PC-3 (cell line): ENCODE measurements at places on chromosomes 2 and 18. TPM values are rescaled to one million over a fixed set of nuclear protein-coding genes. Genes with fewer than 3 reads are reported as not detected.

TRAPPC12 gene
- total RNA-seq: 86.2 and 111 TPM in 2 replicates

RAB17 gene
- total RNA-seq: 28.9 and 52.2 TPM in 2 replicates

DNA sequence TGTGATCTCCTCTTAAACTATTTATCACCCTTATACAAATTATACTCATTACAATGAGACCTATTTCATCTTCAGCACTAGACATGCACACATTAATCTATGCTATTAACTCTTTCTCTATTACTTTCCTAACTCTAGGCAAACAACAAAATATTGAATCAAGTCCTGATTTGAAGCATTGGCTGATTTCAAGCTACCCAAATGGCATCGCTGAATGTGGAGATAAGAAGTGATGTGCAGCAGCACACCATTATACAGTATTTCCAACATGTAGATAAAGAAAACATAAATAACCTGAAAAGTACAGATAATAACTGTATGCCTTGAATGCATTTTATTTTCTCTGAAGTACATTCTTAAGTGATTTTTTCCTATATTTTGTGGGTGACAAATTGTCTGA, 268.6 kb upstream of the GULP1 start:
- no peaks in the 10 kb centered on the region for H3K36me3 ChIP-seq
- no peaks in the 10 kb centered on the region for H3K4me1 ChIP-seq
- H3K4me3 ChIP-seq: no peak overlapping the region
- DNase-seq: no peak

DNA sequence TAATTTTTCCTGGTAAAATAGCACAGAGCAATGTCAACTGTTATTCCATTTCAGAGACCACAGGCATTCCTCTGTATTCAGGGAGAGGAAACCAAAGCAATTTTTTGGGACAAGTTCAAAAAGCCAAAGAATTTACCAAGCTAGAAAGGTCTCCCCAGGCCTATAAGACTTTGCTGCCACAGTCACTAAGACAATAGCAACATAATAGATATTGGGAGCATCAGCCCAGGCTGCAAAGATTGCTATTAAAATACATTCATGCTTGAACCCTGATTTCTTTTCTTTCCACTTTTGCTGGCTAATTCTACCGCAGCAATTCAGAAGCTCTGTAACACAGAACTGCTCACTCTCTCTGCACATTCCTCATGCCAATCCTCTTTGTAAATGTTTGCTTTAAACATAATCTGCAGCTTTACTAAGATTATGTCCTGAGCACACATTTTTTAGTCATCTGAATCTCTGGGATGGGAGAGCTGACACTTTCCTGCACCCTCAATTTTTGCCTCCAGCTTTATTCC, 76.3 kb downstream of the CLHC1 start:
- DNase-seq: peak; percentile 77
- H3K4me3 ChIP-seq: peak overlapping the region; percentile 16; the same call in 1 of the 2 replicates
- H3K27me3 ChIP-seq: no peaks in the 10 kb centered on the region
- peak overlapping the region; percentile 38 for H3K27ac ChIP-seq

DNA sequence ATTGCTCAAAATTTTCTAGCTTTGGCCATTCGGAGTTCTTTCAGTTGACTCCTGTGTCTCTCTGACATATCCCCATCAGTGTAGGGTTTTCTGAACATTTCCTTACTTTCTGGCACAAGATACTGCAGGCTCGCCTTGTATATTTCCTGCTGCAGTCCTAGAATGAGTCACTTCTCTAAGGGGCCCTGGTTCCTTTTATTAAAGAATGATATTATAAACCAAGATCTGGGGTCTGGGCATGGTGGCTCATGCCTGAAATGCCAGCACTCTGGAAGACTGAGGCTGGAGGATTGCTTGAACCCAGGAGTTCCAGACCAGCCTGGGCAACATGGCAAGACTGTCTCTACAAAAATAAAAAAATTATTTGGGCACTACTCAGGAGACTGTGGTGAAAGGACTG, 3.0 kb upstream of the RPL37A start:
- H3K27ac ChIP-seq: no peak overlapping the region
- H3K4me3 ChIP-seq: no peak overlapping the region
- peaks cover 16% of the 10 kb centered on the region for H3K36me3 ChIP-seq
- no peak for DNase-seq
- no peaks in the 10 kb centered on the region for H3K27me3 ChIP-seq

GRCh38 chr2:173961346-173961705, 3.8 kb downstream of the SP3 start:
- peak overlapping the region; percentile 77 for H3K4me3 ChIP-seq
- no peaks in the 10 kb centered on the region for H3K27me3 ChIP-seq
- H3K27ac ChIP-seq: peak overlapping the region; percentile 24; the same call in 1 of the 2 replicates

DNA sequence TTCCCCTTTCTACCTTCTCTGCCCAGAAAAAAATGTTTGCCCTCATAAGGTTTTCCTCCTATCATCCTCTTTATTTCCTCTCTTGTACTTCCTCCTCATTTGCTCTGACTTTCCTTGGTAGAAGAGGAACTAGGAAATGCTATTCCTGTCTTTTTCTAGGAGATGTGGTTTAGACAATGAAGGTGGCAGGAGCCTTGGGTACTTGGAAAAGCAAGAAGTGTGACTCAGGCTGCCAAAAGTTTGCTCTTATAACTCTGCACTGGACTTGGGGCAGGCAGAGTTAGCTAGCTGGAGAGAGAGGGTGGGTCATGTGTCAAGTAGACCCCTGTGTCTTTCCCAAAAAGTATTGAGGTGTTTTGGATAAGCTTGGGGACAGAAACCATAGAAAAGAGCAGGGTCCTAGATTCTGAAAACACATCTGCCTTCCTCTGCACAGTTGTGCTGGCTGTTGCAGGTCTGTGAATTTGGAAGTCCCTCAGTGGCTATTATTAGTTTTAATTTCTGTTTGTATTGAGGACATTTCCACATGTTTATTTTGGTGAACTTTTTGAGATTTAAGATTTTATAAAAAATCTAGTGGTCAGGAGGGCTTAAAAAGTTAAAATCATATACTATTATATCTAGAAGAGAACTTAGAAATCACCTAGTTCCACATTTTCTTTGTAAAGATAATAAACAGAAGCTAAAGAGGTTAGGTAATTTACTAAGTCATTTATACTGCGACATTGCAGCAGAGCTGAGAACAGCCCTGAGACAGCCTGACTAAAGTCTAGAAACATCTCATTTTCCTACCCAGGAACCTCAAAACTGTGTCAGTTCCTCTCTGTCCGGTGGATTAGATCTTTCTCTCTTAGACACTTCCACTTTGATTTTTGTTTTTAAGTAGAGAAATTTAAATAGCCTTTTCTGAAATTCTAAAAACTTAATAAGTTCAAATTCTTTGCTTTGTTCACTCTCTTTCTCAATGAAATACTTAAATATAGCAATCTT, 16.0 kb downstream of the INSIG2 start:
- peaks cover 41% of the 10 kb centered on the region for H3K36me3 ChIP-seq
- DNase-seq: no peak
- no peak overlapping the region for H3K27ac ChIP-seq
- H3K27me3 ChIP-seq: no peaks in the 10 kb centered on the region

- H3K27ac ChIP-seq: no peak overlapping the region
- no peak overlapping the region for H3K4me3 ChIP-seq
- H3K27me3 ChIP-seq: no peaks in the 10 kb centered on the region
- no peak for DNase-seq
- H3K36me3 ChIP-seq: no peaks in the 10 kb centered on the region
- no peaks in the 10 kb centered on the region for H3K4me1 ChIP-seq
These were observed 66.4 kb upstream of the CHAC2 start for GRCh38 chr2:53701221-53701620.

CD226 gene
- total RNA-seq: 0.26 and 0.69 TPM in 2 replicates

- H3K27ac ChIP-seq: peak overlapping the region; percentile 90
- no peaks in the 10 kb centered on the region for H3K27me3 ChIP-seq
- H3K4me3 ChIP-seq: no peak overlapping the region
- peak; percentile 12 for DNase-seq
These were observed 4.0 kb downstream of the B4GALT6 start for GRCh38 chr18:31680433-31680811.

GRCh38 chr2:69032336-69032735, 19.4 kb downstream of the ANTXR1 start:
- no peak for DNase-seq
- H3K27ac ChIP-seq: no peak overlapping the region
- H3K4me1 ChIP-seq: no peaks in the 10 kb centered on the region

IFIH1 gene
- 7.8 and 9.3 TPM in 2 replicates for total RNA-seq

GRCh38 chr2:221529943-221530652, 42.0 kb downstream of the EPHA4 start:
- peaks cover 18% of the 10 kb centered on the region for H3K4me1 ChIP-seq
- H3K36me3 ChIP-seq: no peaks in the 10 kb centered on the region
- H3K27ac ChIP-seq: 0 out of 2 replicates have a peak overlapping the region, but pooled peaks have one; percentile 26

TCF7L1 gene
- 1.8 and 2.8 TPM in 2 replicates for total RNA-seq

PLA2R1 gene
- 2.4 and 3.4 TPM in 2 replicates for total RNA-seq

- H3K36me3 ChIP-seq: no peaks in the 10 kb centered on the region
- peaks cover 44% of the 10 kb centered on the region for H3K4me1 ChIP-seq
- peak overlapping the region; percentile 57 for H3K27ac ChIP-seq
- H3K27me3 ChIP-seq: no peaks in the 10 kb centered on the region
- no peak for DNase-seq
These were observed 2.4 kb upstream of the ID2 start for GRCh38 chr2:8679567-8679826.

DNA sequence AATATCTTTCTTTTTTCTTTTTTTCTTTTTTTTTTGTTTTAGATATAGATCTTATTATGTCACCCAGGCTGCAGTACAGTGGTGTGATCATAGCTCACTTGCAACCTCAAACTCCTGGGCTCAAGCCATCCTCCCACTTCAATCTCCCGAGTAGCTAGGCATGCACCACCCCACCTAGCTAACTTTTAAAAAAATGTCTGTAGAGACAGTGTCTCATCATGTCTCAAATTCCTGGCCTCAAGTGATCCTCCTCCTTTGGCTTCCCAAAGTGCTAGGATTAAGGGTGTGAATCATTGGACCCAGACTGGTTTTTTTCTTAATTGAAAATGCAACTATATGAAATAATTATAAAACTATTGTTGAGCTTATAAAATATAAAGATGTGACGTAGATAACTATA, 9.8 kb upstream of the ZCCHC2 start:
- H3K27me3 ChIP-seq: no peaks in the 10 kb centered on the region
- H3K4me3 ChIP-seq: no peak overlapping the region
- peaks cover 7% of the 10 kb centered on the region; the same call in 1 of the 2 replicates for H3K36me3 ChIP-seq

PRKAG3 gene
- total RNA-seq: not detected in 2 replicates

SCLY gene
- 19.5 and 23.1 TPM in 2 replicates for total RNA-seq

GRCh38 chr2:174492963-174493431, 6.2 kb upstream of the GPR155 start:
- no peaks in the 10 kb centered on the region for H3K27me3 ChIP-seq
- H3K27ac ChIP-seq: no peak overlapping the region
- DNase-seq: no peak
- H3K36me3 ChIP-seq: no peaks in the 10 kb centered on the region
- no peak overlapping the region for H3K4me3 ChIP-seq

DNA sequence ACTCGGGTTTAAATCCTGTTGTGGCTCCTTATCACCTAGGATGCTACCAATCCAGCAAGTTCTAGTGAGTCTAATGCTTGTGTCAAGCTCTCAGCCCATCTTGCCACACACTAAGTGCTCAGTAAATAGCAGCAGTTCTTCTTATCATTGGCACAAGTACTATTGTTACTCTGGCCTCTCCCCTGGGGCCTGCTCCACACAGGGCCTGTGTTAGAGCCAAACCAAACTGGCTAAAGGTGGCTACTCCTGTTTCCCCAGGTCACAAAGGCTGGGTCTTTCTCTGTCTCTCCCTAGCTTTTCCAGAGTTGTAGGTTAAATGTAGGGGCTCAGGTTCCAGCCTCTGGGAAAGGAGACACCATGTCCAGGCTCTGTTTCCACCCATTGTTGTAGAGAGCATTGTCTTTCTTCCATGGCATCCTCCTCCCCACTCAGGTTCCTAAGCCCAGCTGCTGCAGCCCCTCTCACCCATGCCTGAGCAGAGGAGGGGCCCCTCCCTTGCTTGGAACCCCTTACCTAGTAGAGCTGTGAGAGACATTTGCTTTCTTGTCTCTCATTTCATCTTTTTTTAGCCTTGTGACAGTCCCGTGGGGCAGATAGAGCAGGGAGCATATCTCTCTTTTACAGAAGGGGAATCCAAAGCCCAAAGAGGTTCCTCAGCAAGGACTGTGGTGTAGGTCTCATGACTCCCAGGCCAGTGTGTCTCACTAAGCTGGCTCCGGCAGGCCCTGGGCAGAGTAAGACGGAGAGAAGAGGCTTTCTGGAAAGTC, 56.4 kb upstream of the OTOF start:
- no peak for DNase-seq
- H3K4me1 ChIP-seq: no peaks in the 10 kb centered on the region
- peaks cover 19% of the 10 kb centered on the region for H3K27me3 ChIP-seq
- H3K36me3 ChIP-seq: no peaks in the 10 kb centered on the region
- no peak overlapping the region for H3K4me3 ChIP-seq
- no peak overlapping the region for H3K27ac ChIP-seq

- no peaks in the 10 kb centered on the region for H3K36me3 ChIP-seq
- H3K4me3 ChIP-seq: no peak overlapping the region
- H3K27me3 ChIP-seq: no peaks in the 10 kb centered on the region
- DNase-seq: peak; percentile 6
- H3K4me1 ChIP-seq: peaks cover 15% of the 10 kb centered on the region
These were observed 235.4 kb upstream of the SLC14A2 start for GRCh38 chr18:45379903-45380302.

DNA sequence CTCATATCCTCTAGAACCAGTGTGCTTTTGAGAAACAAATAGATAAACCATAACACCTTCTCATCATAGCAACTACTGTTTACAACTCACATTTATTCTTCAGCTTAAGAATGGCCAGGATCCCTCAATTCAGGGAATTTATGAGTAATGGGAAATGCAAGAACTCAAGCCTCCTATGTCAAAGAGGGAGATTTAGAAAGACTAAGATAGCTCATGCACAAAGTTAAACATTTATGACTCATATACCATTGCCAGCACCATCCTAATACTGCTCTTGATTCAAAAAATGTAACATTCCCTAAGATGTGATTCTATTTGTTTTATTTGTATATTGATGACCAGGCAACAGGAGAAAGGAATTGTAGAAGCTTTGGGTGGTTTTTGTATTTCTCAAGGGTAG, 172.8 kb downstream of the CYP26B1 start:
- H3K4me1 ChIP-seq: no peaks in the 10 kb centered on the region
- DNase-seq: peak; percentile 23
- no peak overlapping the region for H3K4me3 ChIP-seq
- H3K27me3 ChIP-seq: peaks cover 37% of the 10 kb centered on the region

BUB1 gene
- total RNA-seq: 80.1 and 89.8 TPM in 2 replicates

SCG2 gene
- total RNA-seq: 0.51 and 0.98 TPM in 2 replicates

REG1B gene
- total RNA-seq: not detected in 2 replicates

HOXD8 gene
- 1.9 and 2.9 TPM in 2 replicates for total RNA-seq

MFF gene
- 85.6 and 103 TPM in 2 replicates for total RNA-seq
